ENCODE measurements at places on chromosomes 2 and 18.
A peak's percentile ranks its signal among the peaks of the same experiment; 100 is the strongest.

GRCh38 chr2:238901461-238902057, 53.7 kb downstream of the TWIST2 start:
- no peak for DNase-seq

DNA sequence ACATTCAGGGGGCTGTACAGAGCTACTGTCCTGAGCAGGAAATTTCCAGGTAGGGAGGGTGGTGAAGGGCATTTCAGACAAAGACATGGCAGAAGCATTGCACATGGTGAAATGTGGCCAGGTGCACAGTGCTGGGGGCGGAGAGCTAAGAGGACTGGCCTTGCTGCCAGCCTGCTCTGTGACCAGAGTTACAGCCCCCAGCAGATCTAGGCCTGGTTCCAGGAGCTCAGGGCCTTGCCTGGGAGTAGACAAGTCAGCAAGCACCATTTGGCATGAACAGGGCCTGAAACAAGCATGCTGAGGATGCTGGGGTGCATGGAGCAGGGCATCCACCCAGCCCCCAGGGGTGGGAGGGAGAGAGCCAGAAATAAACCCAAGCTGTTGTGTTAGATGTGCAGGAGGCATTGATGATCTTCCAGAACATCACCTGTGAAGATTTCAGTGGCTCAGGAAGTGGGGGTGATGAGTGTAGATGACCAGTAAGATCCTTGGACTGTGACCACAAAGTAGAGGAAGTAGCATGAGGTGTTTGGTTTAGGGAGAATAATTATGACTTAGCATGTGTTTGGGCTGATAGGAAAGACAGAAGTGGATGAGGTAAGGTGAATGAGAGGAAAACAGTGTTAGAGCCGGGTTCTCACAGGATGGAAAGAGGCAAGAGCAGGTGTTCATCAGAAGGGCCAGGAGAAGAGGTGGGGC, 61.1 kb downstream of the COA5 start:
- DNase-seq = no peak

- no peak for DNase-seq
These were observed 933.7 kb downstream of the NRXN1 start for GRCh38 chr2:50098242-50098641.

- no peak for DNase-seq
These were observed 5.4 kb downstream of the COLEC11 start for GRCh38 chr2:3600256-3600855.

GRCh38 chr2:237161189-237161588, 75.5 kb downstream of the COPS8 start:
- DNase-seq = peak; percentile 98

DNA sequence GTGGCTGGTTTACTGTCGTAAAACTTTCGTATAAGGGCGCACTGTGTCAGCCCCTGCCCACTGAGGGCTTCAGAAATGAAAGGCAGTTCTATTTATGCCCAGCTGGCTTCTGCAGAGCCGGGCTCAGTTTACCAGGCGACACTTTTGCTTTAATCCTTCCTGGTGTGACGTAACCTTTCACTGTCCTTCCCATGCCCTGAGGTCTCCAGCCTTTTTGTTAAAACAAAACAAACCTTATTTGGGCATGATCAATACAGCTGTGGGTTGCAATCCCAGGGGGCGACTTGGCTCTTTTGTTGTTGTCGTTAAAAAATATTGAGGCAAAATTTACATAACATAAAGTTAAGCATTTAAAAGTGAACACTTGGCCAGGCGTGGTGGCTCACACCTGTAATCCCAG, 85.3 kb downstream of the AGAP1 start:
- DNase-seq = no peak

- no peak for DNase-seq
These were observed 14.7 kb downstream of the CDC42EP3 start for GRCh38 chr2:37656512-37657423.

DNA sequence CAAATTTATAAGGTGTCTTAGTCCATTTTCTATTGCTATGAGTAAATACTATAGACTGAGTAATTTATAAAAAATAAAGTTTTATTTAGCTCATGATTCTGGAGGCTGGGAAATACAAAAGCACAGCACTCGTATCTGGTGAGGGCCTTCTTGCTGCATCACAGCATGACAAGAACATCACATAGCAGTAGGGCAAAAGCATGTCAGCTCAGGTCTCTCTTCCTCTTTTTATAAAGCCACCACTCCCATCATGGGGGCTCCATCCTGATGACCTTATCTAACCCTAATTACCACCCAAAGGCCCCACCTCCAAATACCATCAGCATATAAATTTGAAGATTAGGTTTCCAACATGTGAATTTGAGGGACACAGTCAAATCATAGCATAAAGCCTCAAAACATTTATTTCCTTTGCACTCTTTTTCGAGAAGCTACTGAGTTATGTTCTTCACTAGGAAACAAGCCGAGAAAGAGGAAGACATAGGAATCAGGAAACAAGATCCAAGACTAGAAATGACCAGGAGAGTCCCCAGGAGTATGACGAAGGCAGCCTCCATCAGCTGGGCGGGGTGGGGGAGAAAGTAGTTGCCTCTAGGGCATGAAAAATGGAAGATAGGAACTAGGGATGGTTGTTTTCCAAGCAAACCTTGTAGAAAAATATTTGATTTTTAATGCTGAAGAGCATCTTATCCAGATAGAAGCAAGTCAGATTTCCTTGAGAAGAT, 24.1 kb upstream of the NABP1 start:
- DNase-seq = no peak

GRCh38 chr2:200077210-200077650, 121.8 kb downstream of the MAIP1 start:
- peak; percentile 85 for DNase-seq

DNA sequence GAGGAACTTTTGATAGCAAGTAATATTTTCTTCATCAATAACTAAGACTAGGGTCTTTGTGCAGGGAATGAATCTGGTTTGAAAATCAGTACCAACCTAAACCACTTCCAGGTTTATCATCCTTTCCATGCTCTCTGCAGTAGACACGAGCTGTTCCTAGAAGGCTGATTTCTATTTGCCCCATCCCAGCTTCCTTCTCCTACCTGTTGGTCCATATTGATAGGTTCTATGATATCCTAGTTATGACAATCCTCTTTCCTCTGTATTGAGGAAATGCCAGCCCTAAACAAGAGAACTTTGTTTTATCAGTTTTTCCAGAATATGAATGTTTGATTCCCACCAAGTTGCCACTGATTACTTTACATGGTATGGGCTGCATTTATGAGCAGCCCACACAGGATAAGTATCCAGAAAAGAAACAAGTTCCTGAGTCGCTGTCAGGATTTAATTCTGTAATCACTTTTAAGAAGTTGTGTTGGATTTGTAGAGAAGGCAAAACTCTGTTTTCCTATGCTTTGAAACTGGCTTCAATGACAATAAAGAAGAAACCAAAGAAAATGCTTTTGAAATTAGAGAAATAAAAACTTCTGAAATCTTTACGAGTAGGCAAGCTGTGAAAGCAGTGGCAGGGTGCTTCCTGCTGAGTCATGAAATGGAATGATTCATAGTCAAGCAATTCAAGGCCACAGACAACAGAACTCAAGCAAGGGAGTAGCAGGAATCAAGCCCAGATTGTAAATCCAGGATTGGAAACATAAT, 37.3 kb upstream of the TANK start:
- DNase-seq = peak; percentile 92

DNA sequence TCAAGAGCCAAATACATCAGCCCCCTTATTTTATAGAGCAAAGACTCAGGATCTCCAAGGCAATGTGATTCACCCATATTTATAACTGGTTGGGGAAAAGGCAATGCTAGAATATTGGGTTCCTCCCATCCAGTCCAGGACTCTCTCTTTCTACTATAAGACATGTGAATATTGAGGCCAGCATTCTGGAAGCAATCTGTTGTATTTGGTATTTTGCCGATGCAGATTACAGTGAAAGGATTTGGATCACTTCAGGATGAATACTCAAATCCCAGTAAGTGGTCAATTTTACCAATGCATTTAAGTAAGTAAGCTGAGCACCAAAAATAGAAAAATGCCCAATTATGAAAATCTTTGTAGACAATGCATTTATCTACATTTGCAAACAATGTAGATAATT, 1834.7 kb upstream of the PIK3C3 start:
- no peak for DNase-seq

DNA sequence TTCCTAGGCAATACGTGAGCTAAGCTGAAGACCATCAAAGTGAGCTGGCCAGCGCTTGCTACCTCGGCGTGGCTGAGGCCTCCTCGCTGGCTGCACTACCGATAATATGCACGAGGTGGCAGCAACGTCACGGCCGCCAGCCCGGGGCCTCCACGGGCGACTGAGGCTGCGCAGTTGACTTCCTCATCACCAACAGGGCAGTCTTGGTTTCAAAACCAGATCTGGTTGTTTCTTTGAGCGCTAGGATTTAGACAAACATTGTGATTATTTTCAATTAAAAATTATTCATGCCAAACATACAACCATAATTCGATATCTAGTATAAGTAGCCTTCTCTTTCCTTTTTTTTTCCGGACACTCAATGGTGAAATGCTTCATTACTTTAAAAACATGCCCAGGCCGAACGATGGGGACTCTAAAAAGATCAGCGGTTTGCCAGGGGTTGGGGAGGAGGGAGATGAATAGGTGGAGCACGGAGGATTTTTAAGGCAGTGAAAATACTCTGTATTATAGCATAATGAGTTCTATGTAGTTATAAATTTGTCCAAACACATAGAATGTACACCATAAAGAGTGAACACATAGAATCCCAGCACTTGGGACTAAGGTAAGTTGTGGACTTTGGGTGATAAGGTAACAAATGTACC, 52.0 kb downstream of the CYBRD1 start:
- peak; percentile 66 for DNase-seq

- no peak for DNase-seq
These were observed 139.1 kb upstream of the FHL2 start for GRCh38 chr2:105537920-105538319.

DNA sequence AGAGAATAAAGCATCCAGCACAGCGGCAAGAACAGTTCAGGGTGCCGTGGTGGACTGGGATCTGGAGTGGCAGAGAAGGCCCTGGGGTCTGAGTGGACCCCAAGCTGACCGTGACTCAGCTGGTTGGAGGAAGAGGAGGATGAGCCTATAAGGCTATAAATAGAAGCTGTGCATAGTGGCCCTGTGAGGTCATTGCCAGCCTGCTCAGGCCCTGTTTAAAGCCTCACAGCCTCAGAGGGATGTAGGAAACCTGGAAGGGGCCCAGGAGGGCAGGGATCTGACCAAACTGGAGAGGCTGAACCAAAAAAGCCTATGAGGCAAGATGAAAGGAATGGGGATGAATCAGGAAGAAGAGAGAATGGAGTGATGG, 11.3 kb upstream of the DES start:
- DNase-seq = peak; percentile 94

DNA sequence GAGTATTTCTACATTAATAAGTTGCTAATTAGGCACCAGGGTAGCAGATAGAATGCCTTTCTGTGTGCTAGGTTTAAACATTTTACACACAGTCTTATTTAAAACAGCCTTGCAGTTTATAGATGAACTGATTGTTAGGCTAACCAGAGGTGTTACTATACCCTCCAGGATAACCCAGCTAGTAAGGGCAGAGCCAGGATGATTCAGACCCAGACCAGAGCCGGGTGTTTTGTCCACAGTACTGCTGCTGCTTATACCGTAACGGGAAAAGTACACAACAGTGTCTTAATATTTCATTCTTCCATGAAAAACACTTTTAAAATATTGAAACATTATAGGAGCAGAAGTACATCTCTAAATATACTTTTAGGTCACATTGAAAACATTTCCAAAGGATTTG, 82.7 kb downstream of the MALT1 start:
- DNase-seq = peak; percentile 16

DNA sequence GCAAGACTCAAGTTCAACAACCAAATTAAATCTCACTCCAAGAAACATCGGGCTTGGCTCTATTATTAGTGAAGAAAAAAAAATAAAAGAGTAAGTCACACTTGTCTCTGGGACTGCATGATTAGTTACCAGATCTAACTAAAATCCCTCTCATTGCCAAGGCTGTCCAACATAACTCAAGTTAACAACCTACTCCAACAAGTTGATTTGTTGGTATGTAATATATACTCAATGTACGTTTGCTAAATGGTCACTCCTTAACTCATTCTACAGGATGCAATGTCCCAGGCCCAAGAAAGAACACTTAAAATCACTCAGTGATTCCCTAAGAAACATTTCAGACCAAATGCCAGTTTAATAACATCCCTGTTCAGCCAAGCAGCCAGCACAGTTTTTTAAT, 95.1 kb downstream of the DYM start:
- DNase-seq = no peak

DNA sequence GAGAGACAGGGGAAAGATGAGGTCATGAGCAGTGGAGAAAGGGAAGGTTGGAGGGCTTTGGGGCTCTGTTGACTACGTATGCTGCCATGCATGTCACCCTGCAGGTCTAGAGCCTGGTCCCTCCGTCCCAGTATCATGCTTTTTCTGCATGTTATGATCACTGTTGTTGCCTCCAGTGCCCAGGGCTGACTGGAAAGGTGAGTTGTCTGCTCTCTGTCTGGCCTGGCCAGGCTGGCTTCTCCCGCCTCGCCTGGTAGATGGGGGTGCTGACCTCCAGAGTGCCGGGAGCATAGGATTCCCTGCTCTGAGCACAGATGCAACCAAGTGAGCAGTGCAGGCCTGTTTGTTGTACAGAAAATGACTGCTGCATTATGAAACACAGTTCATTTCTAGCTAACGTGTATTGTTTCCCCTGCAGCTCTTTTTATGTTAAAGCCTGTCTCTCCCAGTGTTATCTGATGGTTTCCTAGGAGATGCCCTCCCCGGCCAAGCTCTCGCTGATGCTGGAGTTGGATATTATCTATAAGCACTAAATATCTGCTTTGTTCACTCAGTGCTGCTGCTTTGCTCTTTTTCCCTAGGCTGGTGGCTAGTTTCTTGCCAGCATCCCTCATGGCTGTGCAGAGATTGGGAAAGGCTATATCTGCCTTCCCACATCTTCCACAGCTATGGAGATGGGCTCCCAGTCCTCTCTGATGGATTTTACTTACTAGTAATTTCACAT, 158.2 kb downstream of the TDRD15 start:
- no peak for DNase-seq

GRCh38 chr18:13436576-13436975, 218.0 kb downstream of the LDLRAD4 start:
- no peak for DNase-seq

- no peak for DNase-seq
These were observed 91.2 kb downstream of the NCKAP5 start for GRCh38 chr2:133476931-133477615.

DNA sequence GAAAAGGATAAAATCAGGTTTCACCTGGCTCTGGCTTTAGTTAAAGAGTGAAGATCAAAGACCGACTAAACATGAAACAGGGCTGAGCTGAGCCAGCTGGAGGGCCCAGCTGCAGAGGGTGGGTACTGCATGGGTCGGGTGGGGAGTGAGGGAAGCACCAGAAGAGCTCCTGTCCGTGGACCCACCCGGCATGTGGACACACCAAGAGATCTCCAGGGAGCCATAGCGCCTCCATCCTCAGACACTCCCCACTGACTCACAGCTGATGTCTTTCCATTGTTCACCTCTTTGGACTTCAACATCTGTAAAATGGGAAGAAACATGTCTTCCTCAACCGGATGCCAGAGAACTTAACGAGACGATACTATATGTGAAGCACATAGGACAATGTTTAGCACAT, 178.3 kb upstream of the KLHL29 start:
- no peak for DNase-seq
